ENCODE measurements at places on chromosomes 7 and 10.

- DNase-seq: no peak
These were observed 33.7 kb upstream of the CFAP46 start for GRCh38 chr10:132975831-132976682.

DNA sequence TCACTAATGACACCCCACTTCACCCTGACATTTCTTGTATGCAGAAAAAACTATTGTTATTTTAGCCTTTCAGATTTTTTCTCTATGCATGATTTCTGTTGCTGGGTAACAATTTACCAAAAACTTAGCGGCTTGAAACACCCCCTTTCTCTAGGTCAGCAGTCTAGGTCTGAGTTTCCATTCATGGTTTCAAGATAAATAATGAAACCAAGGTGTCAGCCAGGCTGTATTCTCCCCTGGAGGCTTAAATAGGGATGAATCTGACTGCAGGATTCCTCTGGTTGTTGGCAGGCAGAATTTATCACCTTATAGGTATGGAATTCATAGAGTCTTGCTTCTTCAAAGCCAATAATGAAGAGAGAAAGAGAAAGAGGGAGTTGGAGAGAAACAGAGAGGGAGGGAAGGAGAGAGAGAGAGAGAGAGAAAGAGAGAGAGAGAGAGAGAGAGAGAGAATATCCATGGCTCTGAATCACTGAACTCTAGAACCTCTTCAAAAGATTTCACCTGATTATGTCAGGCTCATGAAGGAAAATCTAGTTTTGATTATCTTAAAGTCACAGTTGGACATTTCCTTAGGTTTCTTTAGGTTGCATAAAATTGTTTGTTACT, 1224.6 kb upstream of the LRRTM3 start:
- DNase-seq: no peak

GRCh38 chr10:102796407-102797176, 40.6 kb downstream of the CYP17A1 start:
- peak; percentile 93 for DNase-seq

- no peak for DNase-seq
These were observed 733.4 kb downstream of the MAGI2 start for GRCh38 chr7:78720066-78720465.

DNA sequence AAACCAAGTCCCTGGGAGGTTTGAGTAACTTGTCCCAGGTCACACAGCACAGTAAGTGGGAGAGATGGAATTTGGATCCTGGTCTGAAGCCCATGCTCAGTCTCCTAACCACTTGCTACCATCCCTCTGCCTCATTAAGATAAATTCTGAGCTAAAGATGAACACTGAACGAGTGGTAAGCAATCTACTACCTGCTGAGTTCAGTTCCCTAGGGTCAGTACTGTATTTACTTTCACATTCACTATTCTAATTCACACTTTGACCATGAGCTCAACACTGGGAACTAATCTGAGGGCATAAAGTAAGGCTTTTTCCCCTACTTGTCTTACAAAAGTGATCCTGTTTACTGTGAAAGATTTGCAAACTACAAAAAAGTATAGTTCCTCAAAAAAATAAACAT, 2.4 kb downstream of the UROS start:
- DNase-seq: no peak

GRCh38 chr10:131266936-131267813, 44.3 kb downstream of the TCERG1L start:
- no peak for DNase-seq

DNA sequence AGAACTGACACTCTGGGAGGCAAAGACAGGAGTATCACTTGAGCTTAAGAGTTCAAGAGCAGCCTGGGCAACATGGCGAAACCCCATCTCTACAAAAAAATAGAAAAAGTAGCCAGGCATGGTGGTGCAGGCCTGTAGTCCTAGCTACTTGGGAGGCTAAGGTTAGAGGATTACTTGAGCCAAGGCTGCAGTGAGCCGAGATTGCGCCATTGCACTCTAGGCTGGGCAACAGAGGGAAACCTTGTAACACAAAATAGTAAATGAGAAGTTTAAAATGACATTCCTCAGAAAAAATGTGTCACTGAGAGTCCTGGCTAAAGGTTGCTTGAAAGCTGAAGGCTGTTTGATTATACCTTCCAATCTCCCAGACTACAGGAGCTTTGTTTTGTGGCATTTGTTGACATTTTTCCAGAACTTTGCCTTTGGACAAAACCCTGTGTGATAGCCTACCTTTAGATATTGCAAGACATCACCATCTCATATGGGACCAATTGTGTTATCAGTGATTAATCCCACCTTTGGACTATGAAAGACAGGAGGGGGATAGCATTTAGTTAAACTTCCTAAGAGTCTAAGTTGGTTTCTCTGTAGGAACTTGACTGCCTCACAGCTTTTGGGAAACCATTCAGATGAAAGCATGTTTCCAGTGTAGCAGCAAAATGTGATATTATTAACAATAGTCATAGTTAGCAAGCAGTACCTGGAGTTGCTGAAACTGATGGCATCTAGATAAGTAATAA, 5.3 kb downstream of the TNKS2 start:
- DNase-seq: no peak

DNA sequence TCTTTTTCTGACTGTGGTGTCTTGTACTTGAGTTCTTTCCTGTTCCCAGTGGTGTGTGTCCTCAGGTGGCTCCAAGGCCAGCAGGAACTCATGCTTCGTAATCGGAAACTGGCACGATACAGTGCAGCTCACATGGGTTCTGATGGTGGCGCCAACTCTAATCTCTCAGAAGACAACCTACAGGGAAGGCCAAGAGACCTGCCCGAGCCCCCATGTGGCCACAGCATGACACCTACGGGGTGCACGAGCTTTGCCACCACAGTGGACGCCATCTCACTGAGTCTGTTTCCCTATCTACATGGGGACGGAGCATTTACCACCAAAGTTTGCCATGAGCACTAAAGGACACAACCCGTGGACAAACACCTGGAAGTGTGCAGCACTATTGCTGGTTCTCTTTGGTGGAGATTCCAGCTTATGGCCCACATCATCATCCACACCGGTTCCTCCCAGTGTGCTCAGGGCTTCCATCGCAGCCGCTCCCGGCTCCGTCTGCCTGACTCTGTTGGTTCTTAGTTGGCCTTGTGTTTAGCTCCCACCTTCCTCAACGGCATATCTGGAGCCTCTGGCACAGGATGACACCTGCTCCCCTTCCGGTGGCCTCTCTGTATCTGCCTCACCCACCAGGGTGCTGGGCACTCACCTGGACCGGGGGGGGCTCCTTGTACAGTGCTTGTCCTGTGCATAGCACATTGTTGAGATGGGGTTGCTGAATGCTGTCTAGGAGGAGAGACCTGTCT, 586.6 kb upstream of the MKI67 start:
- no peak for DNase-seq

DNA sequence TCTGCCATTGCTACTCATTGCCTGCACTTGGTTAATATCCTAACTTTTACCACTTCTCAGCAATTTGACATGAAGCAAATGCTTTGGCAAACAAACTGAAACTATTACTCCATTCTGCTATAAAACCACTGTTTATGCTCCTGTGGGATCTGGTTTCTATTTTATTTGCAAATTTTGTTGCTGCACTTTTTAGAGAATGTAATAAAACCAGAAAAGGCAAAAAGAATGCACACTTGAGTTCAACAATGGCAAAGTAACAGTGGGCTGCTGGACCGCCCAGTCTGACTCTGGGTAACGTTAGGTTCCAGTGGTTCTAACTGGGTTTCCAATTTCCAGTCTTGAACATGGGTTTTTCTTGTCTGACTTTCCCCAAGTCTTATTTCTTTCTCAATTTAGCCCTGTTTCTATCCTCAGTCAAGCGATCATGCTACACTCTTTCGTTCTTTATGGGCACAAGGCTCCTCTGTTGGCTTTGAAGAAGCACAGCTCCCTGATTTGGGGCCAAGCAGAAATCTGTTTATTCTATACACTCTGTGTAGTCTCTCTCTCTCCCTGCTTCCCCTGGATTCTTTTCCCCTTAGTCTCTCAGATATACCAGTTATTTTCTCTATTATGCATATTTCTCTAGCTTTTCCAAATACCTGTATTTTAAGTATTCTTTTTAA, 129.2 kb upstream of the FAM3C start:
- DNase-seq: no peak

Data from hematopoietic multipotent progenitor cell treated with erythropoietin and hydrocortisone succinate and interleukin-3 and kit ligand, for 4 days (in vitro differentiated cells).